ENCODE measurements at places on chromosomes 16 and 17. TPM values are rescaled to one million over a fixed set of nuclear protein-coding genes. Genes with fewer than 3 reads are reported as not detected.

- peak; percentile 74 for DNase-seq
These were observed 32.8 kb upstream of the MNT start for GRCh38 chr17:2433696-2434095.

DNA sequence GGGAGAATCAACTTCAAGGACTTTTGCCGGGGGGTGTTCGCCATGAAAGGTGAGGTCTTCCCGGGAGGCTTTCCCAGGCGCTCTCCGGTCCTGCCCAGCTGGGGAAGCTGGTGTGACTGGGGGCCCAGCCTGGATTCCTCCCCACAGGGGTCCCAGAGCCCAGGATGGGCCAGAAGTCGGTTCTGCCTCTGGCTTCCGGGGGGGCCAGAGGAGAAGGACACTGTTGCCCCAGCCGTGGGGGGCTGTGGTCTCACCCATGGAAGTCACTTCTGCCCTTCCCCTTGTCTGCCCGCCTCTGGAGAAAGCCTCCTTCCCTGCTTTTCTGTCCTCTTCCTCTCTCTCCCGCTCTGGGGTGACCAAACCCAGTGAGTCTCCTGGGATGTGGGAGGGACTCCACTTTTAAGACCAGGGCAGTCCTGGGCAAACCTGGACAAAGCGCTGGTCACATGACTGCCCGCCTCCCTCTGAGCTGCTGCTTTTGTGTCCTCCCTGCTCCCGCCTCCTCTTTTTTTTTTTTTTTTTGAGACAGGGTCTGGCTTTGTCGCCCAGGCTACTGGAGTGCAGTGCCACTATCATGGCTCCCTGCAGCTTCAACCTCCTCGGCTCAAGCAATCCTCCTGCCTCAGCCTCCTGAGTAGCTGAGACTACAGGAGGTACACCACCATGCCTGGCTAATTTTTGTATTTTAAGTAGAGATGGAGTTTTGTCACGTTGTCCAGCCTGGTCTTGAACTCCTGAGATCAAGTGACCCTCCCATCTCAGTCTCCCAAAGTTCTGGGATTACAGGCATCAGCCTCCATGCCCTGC is 40.6 kb downstream of the RAB11FIP4 start:
- no peak for DNase-seq

GRCh38 chr16:82882226-82882625 is 255.5 kb downstream of the CDH13 start:
- DNase-seq = no peak

- DNase-seq = no peak
These were observed 28.0 kb downstream of the ARHGAP23 start for GRCh38 chr17:38456031-38456815.

- DNase-seq = no peak
These were observed 6.7 kb downstream of the NLRC3 start for GRCh38 chr16:3570420-3571062.

GRCh38 chr16:85686912-85687591 is 1.7 kb downstream of the GINS2 start:
- no peak for DNase-seq

- peak; percentile 29 for DNase-seq
These were observed 669 bp upstream of the CRISPLD2 start for GRCh38 chr16:84818989-84819643.

GRCh38 chr16:85989863-85990643 is 91.1 kb downstream of the IRF8 start:
- no peak for DNase-seq

DNA sequence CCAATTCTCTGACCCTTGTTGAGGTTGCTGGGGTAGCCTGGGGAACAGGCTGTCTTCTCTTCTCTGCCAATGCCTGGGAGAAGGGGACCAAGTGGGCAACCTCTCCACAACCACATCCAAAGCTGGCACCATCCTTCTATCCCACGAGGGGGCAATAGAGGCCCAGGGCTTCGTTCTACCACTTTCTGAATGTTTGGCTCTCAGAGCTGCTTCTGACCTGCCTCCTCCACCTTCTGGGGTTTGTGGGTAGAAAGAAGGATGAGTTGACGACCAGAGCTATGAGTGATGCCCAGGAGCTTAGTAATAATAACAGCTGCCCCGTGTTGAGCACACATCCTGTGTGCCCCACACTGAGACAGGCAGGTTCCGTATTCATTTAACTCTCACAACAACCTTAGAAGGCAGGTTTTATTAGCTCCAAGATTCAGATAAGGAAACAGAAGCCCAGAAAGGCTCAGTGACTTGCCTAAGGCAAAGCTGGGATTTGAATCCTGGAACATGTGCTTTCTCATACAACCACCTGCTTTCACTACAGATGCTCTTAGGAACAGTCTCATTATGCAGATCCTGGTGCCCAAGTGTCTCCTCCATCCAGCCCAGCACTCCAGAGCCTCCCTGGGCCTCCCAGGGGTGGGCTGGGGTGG is 11.1 kb downstream of the TSPOAP1 start:
- DNase-seq = peak; percentile 85

DNA sequence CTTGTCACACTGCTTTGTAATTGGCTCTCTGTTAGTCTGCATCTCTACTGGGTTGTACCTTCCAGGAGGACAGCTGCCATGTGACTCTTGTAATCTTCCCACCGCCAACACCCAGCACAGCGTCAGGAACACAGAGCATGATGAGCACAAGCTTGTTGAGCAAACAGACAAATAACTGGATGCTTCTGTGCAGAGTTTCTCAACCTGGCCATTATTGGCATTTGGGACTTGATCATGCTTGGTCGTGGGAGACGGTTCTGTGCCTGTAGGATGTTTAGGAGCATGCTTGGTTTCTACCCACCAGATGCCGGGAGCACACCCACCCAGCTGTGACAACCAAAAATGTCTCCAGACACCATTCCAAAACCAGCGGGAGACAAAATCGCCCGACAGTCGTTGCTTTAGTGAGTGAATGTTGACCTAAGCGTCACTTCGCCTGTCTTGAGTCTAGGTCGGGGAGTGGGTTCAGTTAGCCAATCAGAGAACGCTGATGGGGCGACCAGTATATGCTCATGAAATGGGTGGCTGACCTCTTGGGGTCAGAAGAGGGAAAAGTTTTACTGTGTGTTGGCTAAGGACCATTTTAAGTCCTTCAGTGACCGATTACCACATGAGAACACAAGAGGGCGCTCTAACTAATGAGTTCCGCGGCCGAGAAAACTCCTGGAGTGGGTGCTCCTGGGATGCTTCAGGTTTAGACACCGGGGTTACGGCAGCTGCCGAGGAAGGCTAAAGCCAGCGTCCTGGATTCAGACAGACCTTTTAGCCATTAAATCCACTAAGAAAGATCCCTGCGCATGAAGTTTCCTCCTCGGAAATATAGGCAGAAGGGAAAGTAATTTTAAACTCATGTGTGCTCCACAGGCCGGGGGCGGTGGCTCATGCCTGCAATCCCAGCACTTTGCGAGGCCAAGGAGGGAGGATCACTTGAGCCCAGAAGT is 57.8 kb upstream of the TEX2 start:
- DNase-seq = peak; percentile 60

- DNase-seq = no peak
These were observed 231.2 kb downstream of the MSI2 start for GRCh38 chr17:57487573-57487972.

- peak; percentile 65 for DNase-seq
These were observed 4.0 kb upstream of the ZC3H18 start for GRCh38 chr16:88566158-88566557.

- DNase-seq = no peak
These were observed 240.9 kb downstream of the CDH11 start for GRCh38 chr16:64880994-64881393.

- peak; percentile 8 for DNase-seq
These were observed 22.8 kb downstream of the PRKCB start for GRCh38 chr16:23858542-23858941.

DNA sequence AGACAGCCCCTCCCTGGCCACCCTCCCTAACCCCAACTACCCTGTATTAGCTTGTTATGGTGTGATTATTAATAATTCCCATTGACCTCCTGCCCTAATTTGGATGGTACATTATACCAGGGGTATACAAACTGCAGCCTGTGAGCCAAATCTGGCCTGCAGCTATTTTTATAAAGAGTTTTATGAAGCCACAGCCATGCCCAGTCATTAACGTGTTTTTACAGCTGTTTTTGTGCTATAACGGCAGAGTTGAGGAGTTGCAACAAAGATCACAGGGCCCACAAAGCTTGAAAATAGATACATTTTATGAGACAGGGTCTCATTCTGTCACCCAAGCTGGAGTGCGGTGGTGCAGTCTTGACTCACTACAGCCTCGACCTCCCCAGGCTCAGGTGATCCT is 6.0 kb downstream of the METTL22 start:
- no peak for DNase-seq

DNA sequence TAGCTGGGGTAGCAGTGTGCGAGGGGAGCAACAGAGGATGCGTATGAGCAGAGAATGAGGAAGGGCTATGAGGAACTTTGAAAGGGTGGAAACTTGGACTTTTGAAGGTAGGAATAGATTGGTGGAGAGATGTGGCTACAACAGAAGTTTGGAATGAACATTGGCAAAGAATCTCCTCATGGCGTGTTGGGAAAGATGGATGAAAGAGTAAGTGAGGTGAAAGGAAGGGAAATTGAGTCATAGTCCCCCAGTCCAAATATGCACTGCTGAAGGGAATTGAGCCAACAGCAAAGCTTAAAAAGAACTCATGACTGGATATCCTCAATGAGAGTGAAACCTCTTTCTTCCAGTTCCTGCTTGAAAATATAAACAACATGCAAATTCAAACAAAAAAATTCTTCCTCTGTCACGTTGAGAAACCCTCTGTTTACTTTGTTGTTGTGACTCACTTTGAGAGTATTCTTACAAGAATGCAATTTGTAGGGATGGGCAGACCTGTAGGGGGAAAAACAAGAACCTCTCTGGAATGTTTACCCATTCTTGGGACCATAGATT is 313.2 kb upstream of the KCNJ16 start:
- peak; percentile 99 for DNase-seq

GRCh38 chr17:74177018-74177450 is 26.4 kb upstream of the RPL38 start:
- DNase-seq = peak; percentile 83

DNA sequence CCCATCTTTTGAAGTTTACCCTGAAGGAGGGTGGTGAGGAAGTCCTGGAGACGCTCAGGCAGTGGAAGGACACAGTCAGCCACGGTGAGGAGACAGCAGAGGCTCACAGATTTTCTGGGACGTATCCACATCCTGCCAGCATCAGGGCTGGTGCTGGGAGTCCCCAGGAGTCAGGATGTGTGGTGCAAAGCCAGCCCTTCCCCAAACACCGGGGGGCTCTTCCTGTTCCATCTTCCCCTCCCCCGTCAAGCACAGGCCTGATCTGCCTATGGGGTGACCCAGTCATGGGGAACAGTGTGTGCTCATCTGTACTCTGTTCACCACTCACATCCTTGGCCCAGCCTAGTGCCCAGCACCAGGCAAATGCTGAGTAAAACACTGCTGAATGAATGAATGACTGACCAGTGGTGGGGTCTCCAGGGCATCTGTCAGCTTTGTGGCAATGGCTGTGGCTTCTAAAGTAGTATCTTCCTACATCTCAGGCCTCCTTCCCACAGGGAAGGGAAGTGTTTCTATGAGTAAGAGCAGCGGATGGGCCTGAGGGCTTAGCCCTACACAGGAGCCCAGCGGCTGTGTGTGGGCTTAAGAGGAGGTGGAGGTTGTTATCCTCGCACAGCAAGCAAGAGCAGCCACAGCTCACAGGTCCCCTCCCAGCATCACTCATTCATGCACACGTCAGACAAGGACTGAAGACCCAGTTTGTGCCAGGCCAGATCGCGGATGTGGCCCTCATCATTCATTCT is 23.3 kb downstream of the NOS2 start:
- DNase-seq = no peak

GRCh38 chr16:27455700-27456099 is 53.7 kb downstream of the IL21R start:
- DNase-seq = peak; percentile 83

DNA sequence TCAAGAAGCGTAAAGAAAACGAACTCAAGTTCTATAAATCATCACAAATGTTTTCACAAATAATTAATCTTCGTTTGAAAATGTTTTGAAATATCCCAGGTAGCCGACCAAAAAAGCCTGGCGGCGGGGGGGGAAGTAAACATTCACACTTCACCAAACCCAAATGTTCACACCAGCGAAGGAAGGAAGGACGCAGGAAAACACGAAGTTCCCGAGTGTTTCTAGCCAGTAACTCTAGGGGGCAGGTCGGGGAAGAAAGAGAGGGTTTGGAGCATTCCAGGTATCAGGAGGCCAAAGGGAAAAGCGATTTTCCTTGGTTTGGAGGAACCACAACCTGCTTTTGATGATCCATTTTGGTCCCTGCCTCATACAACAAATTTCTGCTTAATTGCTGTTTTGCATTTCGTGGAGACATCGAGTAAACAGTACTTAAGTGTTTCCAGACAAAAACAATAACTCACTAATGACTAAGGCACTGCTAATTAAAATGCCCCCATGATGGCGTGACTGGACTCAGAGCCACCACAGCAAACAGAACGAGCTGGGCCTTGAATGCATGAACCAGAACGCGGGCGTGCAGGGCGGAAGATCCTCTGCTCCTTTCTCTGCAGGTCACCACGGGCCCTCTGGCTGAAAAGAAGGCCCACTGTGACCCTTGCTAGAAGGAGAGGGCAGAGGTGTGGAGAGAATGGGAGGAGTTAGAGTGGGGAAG is 16.6 kb downstream of the ZFHX3 start:
- no peak for DNase-seq

- DNase-seq = no peak
These were observed 272.4 kb downstream of the IRF8 start for GRCh38 chr16:86171329-86171728.

GRCh38 chr16:28013392-28013791 is 50.1 kb downstream of the GSG1L start:
- no peak for DNase-seq

DNA sequence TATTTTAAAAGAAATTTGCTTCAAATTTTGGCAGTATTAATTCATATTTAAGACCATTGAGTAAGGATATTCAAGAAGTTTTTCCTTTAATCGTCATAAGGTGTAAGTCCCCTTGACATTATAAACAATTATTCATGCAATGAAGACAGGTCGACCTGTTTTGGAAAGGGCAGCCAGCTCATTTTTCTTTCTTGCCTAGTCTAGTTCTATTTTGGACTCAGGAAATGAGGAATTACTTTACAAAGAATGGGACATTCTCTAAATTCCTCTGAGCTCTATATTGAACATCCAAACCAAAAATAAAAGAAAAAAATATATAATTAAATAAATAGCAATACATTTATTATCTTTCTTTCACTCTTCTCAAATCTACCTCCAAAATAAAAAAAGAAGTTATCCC is 595.6 kb upstream of the KIF2B start:
- no peak for DNase-seq

The GPR179 gene
- under 0.01 TPM for total RNA-seq

The SLC13A2 gene
- total RNA-seq = not detected

The CCL4L2 gene
- total RNA-seq = not detected

The TBC1D3C gene
- total RNA-seq = 0.38 TPM

The TEX19 gene
- not detected for total RNA-seq

The P3H4 gene
- total RNA-seq = 47.1 TPM

The ATXN2L gene
- total RNA-seq = 27.4 TPM

The CD300LG gene
- not detected for total RNA-seq

The ARL5C gene
- not detected for total RNA-seq

The PPP1R27 gene
- total RNA-seq = not detected

The NHLRC4 gene
- under 0.01 TPM for total RNA-seq

The CCT6B gene
- 0.51 TPM for total RNA-seq
